ENCODE measurements at places on chromosomes 7 and 10.

DNA sequence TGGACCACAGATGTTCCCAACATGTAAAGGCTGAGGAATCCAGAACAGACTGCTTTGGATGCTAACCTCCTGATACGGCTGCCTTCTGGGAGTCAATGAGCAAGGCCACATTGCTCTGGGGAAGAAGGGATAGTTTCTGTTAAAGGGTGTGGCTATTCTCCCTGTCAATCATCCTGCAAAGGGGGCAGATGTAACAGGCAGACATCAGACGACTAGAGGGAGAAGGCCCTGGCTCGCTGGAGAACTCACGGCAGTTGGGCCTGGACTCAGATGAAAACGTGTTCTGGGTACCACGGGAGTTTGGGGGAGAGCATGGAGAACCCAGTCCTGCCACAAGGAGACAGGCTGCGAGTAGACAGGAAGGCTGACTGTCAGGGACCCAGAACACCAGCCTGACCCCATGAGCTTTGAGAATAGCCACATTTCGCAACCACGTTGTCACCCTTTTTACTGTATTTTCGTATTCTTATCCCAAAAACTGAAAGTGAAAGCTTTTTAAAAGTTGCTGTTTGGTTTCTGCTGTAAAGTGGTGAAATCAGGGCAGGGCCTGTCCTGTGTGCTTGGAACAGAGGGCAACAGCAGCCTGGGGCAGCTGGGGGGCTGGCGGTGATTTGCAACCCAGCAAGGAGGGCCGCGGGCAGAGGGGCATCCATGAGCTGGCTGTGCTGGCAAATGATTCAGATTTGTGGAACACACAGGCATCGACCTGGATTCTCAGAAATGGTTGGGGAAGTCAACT lies 95.3 kb downstream of the MYOF start:
- DNase-seq: no peak

- no peak for DNase-seq
Observed at GRCh38 chr10:96310321-96310669, 6.1 kb downstream of the DNTT start.

- DNase-seq: no peak
Observed at GRCh38 chr10:5818894-5819293, 5.7 kb upstream of the GDI2 start.

GRCh38 chr10:78383378-78384048 lies 349.9 kb downstream of the RPS24 start:
- no peak for DNase-seq

- no peak for DNase-seq
Observed at GRCh38 chr10:71648933-71649320, 70.7 kb downstream of the C10orf105 start.

- DNase-seq: no peak
Observed at GRCh38 chr10:72277340-72277995, 3.7 kb downstream of the DDIT4 start.

DNA sequence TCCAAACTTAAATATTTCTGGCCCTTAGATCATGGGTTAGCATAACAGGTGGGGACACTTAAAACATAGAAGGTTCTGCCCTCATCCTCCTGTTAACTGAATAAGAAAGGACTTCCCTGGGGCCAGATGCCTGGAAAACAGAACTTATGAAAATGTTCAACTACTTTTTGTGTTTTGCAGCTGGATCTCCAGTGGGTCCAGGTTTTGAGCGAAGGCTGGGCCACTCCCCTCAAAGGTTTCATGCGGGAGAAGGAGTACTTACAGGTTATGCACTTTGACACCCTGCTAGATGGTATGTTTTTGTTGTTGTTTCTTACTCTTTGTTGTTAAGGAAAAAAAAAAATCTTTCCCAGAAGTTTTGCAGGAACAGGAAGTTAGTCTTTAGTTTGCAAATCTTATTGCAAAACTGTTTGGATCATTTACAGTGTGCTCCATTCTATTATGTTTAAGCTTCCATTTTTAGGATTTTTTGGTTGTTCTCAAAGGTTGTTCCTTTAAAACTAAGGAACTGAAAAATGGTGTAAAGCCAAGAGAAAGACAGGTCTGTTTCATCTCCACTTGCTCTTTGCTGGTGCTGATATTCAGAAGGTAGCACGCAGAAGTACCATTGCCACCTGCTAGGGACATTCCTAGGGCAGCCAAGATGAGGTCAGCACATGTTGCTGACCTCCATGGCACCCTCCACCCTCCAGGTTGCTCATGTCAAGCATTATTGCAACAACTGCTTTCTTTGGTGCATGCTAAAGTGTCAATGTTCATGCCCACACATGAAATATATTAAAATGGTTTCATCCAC lies 56.1 kb downstream of the PAPSS2 start:
- no peak for DNase-seq

DNA sequence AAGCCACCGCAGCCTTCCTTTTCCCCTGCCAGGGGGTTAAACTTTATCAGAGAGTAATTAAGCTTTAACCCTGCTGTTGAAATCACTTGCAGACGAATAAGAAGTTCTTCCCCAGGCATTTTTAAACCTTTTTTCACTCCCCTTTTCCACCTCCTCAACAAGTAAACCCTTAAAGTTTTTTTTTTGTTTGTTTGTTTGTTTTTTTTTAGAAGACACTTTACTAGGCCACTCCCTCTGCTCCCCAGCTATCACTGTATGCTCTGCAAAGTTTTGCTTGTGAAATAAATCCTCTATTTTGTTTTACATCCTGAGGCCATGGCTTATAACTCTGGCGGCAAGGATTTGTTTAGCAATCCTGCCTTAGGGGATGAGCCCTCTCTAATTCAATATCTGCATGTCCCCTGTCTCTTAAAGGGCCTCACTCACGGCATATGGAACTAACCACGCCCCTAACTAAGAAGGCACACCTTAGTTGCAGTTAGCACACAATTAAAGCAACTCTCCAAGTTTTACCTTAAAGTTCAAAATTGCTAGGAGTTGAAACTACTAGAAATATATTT lies 1354.7 kb upstream of the LRRTM3 start:
- DNase-seq: no peak

- no peak for DNase-seq
Observed at GRCh38 chr10:113179265-113179664, 229.2 kb downstream of the TCF7L2 start.

DNA sequence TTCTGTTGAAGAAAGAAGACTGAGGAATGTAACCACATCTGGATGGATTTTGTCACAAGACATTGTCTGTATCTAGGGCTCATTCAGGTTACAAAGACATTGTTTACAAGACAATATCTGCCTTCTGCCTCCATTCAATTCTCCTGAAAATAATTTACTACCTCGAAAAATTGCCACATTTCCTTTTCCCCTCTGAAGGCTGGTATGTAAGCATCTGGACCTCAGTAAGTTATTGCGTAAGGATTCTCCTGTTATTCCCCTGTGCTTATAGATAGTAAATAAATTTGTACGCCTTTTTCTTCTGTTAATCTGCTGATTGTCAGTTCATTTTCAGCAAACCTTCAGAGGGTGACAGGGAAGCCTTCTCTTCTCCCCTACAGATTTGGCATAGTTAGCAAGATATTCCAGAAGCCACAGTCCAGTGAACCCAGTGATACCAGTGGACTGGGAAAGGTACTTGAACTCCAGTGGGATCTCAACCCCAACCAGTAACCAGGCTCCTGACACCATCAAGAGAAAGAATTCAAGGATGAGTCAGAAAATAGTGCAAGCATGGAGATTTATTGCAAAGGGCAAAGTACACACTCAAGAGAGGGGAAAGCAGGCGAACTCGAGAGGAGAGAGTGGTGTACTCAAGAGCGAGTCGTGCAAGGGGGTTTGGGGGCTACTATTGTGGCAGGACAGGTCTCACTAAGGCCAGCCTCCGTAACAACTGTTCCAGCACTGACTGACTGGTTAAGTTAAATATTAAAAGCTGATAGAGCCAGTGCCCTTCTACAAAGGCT lies 706.9 kb upstream of the GHITM start:
- no peak for DNase-seq
